ENCODE measurements at places on chromosomes 3 and 15. TPM values are rescaled to one million over a fixed set of nuclear protein-coding genes. Genes with fewer than 3 reads are reported as not detected.

GRCh38 chr3:35745351-35745750, 106.0 kb downstream of the ARPP21 start:
- DNase-seq: no peak

DNA sequence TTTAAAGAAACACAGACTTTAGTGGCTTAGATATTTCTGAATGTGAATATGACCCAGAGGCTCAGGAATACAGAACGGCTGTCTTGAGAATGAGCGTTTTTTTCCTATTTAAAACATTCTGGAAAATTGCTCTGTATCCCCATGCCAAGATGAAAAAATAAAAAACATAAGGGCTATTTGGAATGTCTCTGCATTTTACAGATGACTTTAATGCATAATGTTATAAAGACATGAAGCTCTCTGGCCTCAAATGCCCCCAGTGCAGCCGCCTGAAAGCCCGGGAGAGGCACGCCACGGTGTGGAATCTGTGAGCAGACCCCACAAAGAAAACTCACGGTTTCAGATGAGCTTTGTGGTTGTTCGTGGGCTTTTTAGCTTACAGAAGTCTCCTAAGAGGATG, 322.5 kb upstream of the ICE2 start:
- DNase-seq: no peak

DNA sequence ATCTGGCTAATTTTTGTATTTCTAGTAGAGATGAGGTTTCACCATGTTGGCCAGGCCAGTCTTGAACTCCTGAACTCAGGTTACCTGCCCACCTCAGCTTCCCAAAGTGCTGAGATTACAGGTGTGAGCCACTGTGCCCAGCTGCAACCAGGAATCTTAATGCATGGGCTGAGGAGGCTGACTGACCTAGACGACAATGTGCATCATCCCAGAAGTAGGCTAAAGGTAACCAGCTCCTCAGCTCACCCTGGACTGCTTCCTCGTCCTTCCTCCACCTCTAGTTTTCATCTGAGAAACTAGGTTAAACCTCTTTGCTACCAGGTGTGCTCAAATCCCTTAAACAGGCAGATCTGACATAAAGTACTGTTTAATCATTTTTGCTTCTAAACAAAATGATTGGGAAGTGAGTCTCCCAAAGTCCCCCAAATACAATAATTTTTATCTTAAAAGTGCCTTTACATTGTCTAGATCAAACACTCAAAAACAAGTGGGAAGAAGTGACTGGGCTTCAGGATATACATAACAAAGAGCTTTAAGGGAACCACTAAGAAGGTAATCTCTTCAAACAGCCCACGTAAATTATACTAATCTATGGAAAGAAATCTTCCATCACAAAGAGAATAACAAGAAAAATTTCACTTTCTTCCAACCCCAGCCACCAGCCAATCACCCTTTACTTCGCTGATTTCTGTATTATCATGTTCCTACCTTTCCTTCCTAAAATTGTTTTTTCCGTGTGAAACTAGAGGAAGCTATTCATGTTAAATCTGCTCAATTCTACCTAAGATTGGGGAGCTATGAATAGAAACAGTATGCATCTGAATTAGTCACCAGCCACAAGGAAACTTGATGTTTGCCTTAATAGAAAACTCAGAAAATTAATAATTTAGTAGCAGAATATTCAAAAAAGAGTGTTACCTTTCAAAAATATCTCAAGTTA, 34.7 kb downstream of the IGF2BP2 start:
- DNase-seq: no peak

DNA sequence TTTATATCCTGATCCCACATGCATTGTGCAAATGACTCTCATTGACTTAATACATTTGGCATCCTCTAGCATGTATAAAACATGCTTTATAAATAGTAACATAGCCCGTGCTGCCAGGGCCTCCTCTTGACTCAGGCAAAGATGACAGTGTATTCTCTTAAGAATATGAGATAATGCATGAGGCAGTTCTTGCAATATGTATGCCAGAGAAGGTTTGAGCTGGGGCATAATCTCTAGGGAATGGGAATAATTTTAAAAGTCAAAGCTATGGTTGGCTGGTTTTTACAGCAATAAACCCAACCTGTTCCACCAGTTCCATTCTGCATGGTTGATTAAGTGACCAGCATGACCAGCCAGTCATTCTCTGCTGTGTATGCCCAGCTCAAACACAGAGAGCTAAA, 179.0 kb upstream of the PFN2 start:
- DNase-seq: peak; percentile 79

DNA sequence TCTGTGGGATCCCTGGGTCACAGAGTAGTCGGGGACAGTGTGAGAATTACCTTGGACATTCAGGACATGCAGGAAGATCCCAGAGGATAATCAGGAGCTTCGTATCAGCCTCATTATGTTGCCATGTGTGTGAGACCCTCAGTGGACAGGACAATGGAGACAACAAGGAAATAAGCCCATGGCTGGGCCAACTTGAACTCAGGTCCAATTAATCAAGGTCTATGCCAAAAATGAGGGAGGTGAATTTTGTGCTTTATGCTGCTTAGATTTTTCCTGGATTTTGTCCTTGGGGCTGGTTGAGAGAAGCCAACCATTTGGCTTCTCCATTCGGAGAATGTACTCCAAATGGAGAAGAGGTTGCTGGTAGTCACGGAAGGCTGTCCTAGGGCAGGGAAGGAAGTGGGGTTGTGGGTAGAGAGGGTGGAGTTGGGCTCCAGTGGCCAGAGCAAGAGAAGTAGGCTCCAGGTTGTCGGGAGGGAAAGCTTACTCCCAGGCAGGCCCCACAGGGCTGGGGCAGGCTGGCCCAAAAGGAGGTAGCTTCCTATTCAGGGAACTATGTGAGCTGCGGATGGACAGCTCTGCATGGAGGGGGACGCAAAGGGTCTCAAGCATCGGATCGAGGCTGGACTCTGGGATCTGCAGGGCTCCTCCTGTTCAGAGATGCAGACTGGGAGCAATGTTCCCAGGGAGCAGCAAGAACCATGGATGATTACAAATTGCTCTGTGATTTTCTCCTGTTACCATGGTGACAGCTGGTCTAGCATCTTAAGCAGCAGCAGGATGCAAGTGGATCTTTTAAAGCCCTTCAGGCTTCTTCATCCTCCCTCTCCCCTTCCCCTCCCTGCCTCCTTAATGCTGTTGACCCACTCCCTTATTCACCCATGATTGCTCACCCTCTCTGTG, 91.1 kb downstream of the WNT7A start:
- no peak for DNase-seq

GRCh38 chr3:126117212-126117611, 33.3 kb upstream of the SLC41A3 start:
- DNase-seq: no peak

DNA sequence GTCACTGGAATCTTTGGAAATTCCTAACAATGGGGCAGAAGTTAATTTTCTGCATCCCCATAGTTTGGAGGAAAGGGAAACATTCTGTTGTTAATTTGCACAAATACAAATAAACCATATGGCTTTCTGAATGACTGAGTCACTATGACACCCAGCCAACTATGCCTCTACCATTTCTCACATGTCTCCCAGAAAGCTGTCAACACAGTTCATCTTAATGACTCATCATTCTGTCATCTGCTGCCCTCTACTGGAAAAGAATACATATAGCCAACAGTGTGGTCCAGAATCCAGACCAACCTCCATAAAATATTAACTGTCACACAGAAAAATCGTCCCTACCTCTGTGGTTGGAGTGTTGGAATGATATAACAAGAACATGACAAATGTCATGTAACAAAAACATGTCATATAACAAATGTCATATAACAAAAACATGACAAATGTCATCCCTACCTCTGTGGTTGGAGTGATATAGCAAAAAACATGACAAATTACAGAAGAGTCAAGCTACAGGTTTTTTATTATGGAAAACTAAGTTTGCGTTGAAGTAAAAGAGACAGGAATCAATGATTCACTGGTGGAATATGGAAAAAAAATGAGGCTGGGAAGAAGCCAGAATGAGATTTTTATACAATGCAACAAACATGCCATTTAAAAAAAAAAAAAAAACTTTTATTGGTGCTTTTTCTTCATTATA, 47.7 kb upstream of the GYG1 start:
- peak; percentile 90 for DNase-seq

DNA sequence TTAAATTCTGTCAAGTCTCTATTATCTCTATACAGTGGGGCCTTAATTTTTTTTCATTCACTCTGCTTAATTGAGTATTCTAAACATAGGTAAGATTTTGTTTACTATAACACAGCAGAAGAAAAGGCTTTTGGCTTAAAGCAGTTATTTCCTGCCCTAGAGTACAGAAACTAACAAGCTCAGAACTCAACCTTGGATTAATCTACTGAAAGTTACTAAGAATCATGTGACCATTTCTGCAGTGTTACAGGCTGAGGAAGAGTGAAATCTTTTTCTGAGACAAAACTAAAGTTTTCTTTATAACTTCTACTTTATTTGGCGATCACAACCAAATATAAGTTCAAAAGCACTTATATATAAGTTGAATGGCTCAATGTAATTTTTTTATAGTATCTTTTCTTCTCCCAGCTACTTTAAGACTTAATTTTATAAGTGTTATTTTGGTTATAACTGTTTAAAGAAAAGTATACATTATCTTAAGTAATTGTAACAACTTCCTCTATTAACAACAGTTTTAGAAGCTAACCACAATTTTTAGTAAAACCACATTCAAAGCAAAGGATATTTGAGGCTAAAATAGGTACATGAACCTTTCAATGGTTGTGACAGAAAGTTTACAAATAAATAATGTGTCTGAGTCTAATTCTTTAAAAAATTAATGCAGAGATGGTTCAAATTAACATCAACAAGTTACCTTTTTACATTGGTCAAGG, 240.6 kb upstream of the NAALADL2 start:
- no peak for DNase-seq

DNA sequence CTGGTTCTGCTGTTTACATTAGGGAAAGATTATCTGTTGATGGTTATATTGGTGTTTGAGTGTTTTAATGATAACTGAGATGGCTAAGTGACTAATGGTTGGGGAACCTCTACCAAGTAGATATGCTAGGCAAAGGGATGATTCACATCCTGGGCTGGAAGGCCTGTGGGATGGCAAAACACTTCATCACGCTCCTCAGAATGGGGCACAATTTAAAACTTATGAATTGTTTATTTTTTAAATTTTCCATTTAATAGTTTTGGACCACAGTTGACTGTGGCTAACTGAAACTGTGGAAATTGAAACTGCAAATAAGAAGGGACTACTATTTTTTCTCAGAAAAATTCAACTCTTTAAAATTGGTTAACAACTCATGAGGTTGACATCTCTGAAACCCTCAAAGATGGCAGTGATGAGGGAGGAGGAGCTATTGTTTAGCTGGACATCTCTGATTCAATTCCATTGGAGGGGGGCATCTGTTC, 100.5 kb upstream of the ZBED2 start:
- peak; percentile 92 for DNase-seq

The MYNN gene
- 9.8 TPM for total RNA-seq

The SMCO1 gene
- not detected for total RNA-seq

The TM4SF1 gene
- total RNA-seq: 11.5 TPM

The SI gene
- total RNA-seq: not detected

The GOLGA8T gene
- total RNA-seq: not detected

The PCNP gene
- 170 TPM for total RNA-seq

The C3orf49 gene
- total RNA-seq: not detected
